IPS DF 6.9 (cell line): ENCODE measurements at places on chromosomes 7 and 10.

DNA sequence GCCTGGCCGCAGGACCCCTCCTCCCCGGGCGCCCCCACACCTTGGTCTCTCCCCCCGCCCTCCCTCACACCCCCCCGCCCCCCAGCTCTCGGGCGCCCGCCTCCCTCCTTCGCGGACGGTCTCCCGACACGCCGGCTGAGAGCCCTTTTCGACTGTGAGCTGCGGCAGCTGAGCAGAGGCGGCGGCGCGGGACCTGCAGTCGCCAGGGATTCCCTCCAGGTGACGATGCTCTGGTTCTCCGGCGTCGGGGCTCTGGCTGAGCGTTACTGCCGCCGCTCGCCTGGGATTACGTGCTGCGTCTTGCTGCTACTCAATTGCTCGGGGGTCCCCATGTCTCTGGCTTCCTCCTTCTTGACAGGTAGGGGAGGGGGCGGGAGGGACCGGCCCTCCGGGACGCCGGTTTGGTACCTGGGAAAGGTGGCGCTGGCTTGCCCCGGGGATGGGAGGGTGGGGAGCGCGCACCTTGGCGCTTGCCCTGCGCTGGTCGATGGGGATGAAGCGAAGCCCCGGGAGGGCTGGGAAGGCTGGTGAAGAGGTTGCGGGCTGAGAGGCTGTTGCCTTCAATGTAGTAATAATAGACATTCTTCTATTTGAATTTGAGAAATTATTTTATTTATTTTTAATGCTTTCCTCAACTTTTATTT is at the start of gene BMPER:
BMPER (plus strand) TSS at position 151 of the 644 bp plus-strand sequence; CDS start at position 226, 75 bp downstream.
- DNase-seq: no peak

- DNase-seq: no peak
These were observed 559.0 kb upstream of the NRP1 start for GRCh38 chr10:33893506-33893905.

- no peak for DNase-seq
These were observed 4.8 kb downstream of the CRPPA start for GRCh38 chr7:16416289-16417282.

DNA sequence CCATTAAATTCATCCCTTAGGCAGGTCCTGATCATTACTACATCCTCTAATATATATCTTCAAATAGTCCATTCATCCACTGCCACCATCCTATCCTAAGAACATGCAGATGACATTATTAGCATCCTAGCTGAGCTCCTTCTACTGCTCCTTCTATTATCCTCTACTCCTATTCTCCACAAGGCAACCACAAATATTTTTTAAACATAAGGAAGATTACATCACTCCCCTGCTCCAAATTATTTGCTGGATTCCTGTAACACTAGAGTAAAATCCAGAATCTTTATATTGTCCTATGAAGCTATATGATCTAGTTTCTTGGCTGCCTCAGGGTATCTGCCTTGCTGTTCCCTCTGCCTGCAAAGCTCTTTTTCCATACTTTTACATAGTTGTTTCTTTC is 176.3 kb upstream of the SLC26A5 start:
- no peak for DNase-seq

GRCh38 chr10:23975431-23975830 is 233.5 kb upstream of the KIAA1217 start:
- DNase-seq: no peak

DNA sequence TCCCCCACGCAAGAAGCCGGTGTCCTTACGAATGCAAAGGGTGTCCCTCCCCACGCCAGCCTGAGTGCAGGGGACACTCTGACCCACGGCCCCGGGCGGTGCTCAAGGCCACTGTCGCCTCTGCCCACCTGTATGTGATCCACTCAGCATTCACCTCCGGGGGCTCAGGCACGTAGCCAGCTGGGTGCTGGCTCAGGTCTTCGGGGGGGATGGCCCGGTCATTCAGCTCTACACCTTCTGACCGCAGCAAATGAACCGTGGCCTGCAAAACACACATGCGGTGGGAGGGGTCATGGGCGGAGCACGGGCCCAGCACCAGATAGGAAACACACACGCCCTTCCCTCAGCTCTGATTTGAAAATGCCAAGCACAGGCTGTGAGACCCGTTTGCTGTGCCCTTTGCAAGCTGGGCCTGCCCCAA is 25.9 kb downstream of the CFAP46 start:
- DNase-seq: no peak

- DNase-seq: no peak
These were observed 54.1 kb downstream of the SLIT1 start for GRCh38 chr10:97131666-97132065.

DNA sequence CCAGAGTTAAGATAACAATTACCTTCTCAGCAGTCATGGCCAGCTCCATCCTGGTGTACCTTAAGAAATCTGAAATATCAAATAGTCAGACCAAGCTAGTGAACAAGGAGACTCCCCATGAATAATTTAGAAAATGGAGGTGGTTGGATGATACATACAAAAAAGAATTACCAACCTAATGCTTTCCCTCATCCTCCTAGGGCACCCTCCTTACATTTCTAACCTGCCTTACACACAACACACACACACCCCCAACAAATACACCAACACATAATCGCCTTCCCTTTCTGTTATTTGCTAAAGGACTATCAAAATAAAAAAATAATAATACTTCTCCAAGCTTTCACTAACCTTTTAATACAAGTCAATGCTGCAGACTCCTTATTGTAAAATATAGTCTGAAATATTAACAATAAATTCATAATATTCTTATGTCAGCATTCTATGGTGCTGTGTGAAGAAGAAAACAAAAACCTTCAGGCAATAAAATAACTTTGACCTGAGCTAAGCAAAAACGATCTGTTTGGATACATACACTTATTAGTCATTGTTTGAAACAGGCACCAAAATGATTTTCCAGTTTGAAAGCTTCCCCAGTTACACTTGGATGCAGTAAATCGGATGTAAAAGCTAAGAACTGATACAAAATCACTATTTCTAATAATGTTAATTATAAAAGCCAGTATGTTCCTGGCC is 3.4 kb downstream of the TWIST1 start:
- DNase-seq: no peak

GRCh38 chr10:131063311-131063710 is 248.2 kb downstream of the TCERG1L start:
- DNase-seq: no peak

DNA sequence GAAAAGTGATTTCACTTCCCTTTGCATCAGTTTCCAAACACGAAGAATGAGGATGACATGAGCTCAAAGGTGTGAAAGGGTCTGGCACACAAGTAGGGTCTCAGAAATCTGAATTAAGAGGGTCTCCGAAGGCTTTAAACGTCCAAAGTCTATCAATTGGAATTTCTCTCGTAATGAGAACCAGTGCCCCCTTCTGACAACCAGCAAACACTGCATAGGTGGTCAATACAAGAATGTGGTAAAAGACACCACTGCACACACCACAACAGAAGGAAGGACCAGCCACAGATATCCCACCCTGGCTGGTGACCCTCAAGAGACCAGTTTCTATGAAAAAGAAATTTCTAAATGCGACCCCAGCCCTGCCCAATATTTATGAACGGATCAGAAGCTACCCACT is 78.1 kb downstream of the CALN1 start:
- DNase-seq: no peak

- DNase-seq: no peak
These were observed 312.8 kb downstream of the LRMDA start for GRCh38 chr10:75744261-75744660.

DNA sequence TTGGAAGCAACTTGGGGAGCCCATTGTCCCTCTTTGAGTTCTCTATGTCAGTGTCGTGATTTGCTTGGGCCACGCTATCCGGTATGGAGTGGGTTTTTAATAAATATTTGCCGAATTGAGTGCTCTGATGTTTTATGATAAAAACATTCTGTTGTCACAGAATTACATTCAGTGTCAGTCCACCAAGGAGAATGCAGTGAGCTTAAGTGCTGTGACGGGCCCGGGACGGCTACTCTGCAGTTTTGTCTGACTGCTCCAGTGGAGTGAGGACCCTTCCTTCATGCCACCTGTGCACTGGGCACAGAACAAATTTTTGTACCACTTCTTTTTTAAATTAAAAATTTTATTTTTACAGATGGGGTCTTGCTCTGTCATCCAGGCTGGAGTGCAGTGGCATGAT is 76.0 kb downstream of the CARD11 start:
- DNase-seq: no peak

DNA sequence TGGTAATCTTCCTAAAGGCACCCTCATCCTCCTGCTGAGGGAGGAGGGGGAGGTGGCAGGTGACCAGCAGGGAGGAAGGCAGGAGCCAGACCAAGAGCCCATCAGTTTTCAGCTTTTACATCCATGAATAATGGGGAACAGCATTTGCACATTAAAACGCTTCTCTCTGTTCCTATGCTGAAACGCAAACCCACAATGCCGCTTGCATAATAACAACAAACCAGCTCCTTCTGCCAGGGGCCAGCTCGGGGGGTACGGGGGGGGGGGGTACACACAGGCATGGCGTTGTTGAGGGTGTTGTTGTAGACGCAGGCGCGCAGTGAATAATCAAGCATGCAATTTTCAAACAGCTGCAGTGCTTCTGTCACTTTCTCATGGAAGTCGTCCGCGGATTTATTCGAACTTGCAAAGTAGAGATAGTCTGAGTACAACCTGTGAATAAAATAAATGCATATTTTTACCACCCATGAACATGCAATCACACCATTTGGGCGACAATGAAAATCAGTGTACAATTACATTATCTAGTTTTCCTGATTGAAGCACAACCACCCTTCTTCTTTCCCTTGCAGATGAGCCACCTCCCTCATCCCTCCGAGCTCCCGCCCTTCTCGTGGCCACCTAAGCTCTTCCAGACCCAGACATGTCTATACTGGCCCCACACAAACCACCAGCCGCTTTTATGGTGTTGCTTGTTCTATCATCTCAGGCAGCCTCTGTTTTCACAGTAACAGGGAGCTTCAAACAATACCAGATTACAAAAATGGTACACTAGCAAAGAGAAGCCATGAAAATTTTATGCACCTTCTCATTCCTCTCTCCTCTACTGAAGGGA is 72.2 kb downstream of the CHST15 start:
- no peak for DNase-seq

GRCh38 chr7:32496052-32496813 is 944 bp downstream of the AVL9 start:
- DNase-seq: no peak

- no peak for DNase-seq
These were observed 85.3 kb upstream of the RPA3 start for GRCh38 chr7:7803715-7804178.

DNA sequence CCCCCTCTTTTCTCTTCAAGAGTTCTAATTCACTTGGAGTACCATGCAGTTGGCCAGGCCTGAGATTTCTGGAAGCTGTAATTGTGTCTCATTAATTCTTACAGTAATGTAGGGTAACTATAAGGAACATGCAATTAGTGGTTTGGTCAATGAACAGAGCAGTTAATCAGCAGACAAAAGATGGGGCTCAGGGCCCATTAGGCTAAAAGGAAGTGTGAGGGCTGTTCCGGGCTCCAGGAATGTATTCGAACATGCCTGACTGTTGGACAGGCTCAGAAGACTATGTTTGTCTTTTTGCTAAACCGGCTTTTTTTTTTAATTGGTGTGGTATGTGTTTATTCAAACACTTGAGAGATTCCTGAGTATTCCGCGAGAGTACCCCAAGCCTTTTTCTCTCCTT is 42.5 kb upstream of the FZD8 start:
- DNase-seq: no peak

GRCh38 chr10:10891124-10892082 is 126.3 kb upstream of the CELF2 start:
- DNase-seq: no peak

DNA sequence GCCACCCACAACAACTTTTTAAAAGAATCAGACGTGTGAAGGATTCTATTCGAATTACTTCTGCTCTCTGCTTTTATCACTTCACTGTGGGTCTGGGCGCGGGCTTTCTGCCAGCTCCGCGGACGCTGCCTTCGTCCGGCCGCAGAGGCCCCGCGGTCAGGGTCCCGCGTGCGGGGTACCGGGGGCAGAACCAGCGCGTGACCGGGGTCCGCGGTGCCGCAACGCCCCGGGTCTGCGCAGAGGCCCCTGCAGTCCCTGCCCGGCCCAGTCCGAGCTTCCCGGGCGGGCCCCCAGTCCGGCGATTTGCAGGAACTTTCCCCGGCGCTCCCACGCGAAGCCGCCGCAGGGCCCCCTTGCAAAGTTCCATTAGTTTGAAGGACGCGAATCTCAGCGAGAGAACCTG is 461 bp upstream of the HTRA1 start:
- no peak for DNase-seq

DNA sequence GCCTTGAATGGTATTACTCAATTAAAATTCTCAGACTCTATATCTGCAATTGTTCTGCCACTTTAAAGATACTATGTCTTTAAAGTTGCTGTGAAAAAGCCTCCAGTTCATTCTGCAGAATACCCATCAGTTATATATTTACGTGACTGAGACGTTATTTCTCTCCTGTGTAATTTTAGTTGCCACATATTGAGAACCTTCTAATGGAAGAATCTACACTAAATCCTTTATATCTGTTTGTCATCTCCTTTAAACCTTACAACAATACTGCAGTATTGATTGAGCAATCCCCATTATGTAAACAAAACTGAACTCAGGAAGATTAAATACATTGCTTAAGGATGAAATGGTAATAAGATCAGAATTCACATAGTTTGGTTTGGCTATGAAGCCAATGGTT is 30.0 kb downstream of the GPR141 start:
- DNase-seq: no peak

- no peak for DNase-seq
These were observed 118.2 kb downstream of the ADAM12 start for GRCh38 chr10:126270111-126270510.

DNA sequence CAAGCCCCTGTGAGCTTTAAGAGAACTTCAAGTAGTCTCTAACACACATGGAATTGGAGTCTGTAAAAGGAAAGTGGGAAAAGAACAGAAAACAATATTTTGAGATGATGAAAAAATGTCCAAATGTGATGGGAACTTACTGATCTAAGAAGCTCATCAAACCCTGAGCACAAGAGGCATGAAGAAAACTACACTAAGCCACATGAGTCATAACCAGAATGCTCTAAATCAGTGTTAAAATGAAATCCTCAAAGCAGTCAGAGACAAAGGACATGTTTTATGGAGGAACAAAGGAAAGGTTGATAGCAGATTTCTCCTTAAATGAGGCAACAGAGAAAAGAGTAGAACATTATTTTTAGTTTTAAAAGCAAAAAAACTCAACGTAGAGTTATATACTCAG is 37.2 kb downstream of the ZNF33A start:
- no peak for DNase-seq

GRCh38 chr10:112313911-112314310 is 30.7 kb downstream of the TECTB start:
- DNase-seq: no peak

DNA sequence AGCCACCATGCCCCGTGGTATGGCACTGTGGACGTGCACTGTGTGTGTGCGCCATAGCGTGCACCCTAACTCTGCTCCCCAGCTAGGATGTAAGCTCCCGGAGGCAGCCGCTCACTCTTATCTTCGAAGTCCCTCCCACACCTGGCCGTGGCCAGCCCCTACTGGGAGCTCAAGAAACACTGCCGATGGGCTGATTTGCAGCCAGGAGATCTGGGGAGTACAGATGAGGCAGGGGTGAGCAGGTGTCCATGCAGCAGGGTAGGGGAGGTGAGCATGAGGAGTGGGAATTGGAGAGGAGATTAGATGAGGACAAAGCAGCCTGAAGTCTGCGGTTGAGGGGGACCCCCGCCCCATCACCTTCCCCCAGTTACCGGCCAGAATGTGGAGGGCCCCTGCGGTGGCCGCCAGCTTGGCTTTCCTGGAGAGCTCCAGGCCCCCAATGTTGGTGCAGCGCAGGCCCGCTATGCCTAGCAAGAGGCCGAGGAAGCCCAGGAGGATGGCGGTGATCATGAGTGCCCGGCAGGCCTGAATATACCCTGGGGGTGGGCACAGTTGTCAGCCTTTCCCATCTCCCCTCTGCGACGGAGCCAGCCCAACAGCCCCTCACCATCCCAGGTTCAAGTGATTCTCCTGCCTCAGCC is 3.6 kb downstream of the CLDN15 start:
- no peak for DNase-seq
